ENCODE measurements at places on chromosomes 1 and 21.
A peak's percentile ranks its signal among the peaks of the same experiment; 100 is the strongest.

DNA sequence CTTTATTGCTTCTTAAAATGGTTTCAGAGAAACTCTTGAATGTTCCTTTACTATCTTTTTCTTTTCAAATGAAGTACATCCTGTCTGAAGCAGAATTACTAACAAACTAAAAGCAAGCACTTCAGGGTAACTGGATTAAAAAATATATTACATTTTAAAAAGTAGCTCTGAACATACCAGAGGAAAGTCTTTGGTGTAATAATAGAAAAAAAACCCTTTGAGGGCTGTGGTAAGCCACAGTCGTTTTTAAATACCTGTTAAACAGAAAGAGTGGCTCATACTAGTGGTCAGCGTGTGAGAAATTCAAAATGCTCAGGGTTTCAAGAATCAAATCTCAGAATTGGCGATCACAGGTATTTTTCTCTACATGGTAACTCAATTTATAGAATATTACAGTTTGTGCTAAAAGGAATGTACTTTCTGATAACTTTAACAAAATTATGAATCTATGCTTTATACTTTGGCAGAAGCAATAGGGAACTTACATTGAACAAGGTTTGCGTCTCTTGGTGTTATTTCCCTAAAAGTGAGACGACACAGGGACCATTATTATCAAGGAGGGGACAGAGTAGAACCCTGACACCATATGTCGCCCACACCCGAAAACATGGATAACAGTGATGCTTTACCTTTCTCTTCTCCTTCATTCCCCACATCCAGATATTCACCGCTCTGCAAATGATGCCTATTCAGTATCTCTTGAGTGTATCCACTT, 97.0 kb upstream of the DPH5 start:
- no peak for DNase-seq

DNA sequence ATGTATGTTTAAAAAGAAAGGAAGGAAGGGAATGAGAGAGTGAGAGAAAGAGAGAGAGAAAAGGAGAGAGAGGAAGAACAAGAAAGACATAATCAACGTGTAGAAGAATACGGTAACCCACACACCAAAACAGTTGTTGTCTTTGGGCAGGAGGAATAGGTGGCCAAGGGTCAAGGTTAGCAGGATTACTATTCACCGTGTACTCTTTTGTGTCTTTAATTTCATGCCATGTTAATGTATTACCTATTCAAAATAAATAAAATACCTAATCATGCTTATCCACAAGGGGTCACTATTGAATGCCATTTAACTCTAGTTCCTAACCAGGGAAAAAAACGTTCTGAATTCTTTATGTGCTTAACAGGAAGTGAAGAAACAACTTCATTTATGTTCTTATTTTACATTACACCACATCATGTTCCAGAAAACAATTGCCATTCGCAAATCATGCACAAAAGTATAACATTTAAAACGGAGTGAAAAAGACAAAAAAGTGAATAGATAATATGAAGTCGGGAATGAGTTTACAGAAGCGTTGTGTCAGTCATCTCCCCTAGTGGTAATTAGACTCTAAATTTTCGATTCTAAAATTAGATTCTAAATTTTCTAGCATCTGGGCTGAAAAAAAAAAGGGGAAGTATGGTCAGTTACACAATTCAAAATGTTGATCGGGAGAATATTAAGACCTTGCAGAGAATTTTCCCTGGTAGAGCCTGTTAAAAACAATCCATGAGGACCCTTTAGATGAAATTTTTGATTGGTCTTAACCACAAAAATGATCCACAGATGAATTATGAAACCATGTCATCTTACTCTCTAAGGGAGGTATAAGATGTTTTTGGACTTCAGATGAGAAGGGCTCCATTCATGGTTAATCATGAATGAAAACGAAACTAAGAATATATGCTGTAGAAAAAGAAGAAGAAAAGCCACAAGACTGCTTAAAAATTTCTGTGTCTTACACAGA, 700 bp upstream of the KMO start:
- no peak for DNase-seq

- no peak for DNase-seq
These were observed 109.1 kb upstream of the COL6A1 start for GRCh38 chr21:45872471-45872870.

DNA sequence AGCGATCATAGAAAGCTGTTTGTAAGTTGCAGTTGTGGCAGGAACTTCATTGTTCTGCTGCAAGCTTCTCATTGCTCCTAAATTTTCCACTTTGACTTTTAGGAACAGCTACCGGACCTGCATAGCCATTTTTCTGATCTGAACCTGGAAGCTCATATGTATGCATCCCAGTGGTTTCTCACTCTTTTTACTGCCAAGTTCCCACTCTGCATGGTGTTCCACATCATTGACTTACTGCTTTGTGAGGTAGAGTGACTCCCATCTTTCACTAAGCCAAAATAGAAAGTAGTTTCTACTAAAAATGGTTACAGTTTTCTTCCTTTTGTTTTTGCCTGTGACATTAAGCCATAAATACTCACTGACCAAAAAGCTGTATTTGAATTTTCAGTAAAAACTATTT, 254.2 kb downstream of the GPR52 start:
- DNase-seq = no peak

GRCh38 chr1:230750986-230751625, 3.9 kb downstream of the CAPN9 start:
- peak; percentile 24 for DNase-seq

- no peak for DNase-seq
These were observed 33.8 kb upstream of the RPL11 start for GRCh38 chr1:23657659-23658275.

DNA sequence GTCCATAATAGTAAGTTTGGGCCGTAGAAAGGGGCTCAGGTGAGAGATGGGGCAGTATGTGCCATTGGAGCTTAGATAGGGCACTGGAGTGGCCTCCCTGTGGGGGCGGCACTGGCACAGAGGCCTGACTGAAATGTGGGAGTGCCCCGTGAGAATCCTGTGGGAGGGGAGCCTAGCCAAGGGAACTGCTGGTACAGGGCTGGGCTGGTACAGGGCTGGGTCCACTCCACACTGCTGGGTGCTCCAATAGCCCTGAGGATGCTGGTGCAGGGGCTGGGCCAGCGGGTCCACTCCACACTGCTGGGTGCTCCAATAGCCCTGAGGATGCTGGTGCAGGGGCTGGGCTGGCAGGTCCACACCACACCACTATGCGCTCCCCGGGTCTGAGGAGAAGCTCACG, 44.8 kb upstream of the PWP2 start:
- no peak for DNase-seq

- peak; percentile 93 for DNase-seq
These were observed 19.7 kb upstream of the CAPZB start for GRCh38 chr1:19504796-19505692.

- no peak for DNase-seq
These were observed 33.6 kb downstream of the COL18A1 start for GRCh38 chr21:45438391-45439145.

DNA sequence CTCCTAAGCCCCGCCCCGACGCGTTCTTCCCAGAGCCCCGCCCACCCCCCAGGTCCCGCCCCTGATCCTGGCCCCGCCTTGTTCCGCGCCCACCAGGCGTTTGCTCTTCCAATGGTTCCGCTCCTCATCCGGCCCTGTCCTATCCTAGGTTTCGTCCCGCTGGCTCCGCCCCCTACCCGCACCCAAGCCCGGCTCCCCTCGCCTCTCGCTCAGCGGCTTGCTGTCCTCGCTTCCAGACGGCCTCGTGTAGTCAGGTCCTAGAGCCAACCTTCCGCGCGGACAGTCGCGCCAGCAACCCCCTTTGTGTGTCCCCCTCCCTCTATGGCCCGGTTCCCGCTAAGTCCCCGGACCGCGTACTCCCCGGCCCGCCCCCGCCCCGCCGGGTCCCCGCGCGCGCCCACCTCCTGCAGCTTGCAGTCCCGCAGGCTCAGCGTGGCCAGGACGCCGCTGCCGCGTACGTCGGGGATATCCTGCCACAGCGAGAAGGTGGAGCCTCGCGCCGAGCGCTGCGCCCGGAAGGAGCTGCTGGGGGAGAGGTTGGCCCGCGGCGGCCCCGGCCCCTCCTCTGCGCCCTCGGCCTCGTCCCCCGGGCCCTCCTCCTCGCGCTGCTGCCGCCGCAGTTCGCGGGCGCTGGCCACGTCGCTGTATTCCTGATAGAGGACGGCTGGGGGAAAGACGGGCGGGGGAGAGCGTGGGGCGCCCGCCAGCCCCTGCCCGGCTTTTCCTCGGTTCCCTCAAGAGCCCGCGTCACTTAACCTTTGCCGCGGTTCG, 5.7 kb downstream of the ARHGEF19 start:
- DNase-seq = peak; percentile 99

DNA sequence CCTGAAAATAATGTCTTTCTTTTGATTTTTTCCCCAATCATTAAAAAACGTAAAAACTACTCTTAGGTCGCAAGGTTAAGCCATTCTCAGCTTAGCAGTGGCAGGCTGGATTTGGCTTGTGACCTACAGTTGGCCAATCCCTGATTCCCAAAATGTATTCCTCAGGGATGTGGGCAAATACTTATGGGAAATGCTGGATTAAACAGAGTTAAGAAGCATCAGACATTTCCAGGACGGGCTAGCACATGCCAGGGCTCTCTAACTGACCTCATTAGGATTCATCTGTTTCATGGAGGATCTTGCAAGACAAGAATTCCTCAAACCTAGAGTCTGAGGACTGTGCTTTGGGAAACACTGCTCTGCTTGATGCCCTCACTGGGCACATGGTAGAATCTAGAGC, 982 bp upstream of the IL24 start:
- DNase-seq = no peak

- DNase-seq = no peak
These were observed 100.4 kb downstream of the AJAP1 start for GRCh38 chr1:4754816-4755215.

GRCh38 chr1:172482044-172482443, 38.2 kb upstream of the PIGC start:
- DNase-seq = no peak

DNA sequence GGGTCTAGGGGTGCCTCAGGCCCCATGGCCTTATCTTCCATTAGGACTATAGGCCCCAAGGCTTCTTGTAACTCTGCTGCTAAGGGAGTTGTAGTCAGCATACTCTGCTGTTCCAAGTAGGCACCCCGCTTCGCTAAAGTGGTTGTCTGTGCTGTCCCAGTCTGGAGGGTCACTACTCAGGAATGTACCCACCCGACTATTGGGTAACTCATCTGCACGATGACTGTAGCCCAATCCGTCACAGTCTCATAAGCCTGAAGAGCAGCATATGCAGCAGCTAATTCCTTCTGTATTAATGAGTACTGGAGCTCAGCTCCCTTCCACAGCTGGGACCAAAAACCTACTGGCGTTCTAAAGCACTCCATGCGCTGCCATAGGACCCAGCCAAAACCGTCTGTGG, 111.0 kb downstream of the GDAP2 start:
- no peak for DNase-seq

DNA sequence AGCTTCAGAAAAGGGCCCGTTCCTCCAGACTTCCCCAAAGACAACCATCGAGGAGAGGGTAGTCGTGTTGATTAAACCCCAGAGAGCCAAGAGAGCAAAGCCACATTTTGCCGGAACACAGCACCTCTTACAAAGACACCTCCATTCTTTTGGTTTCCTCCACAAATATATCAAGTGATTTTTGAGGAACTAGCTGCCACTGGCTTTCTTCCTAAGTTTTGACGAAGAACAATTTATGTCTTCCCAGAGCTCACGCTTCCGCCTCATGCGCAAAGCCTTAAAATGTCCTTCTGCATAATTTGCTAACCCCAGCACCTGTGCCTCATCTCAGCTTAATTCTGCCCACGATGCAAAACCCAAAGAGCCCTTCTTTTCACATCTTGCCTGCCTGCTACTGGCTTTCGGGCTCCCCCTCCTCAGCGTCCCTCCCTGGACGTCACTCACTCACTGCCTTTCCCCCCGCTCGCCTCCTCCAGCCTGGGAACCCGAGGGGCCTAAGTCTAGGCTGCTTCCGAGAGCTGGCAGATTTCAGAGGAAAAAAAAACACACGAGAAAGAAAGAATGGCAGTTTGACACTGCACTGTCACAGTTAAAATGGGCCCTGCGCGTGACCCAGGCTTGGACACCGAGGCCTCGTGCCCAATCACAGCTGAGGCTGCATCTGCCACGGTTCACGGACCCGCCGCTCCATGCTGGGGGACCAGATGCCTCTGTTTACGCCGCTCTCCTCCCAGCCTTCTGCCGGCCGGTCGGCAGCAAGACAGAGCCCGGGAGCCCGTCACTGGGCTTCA, 77.6 kb upstream of the IFNAR2 start:
- no peak for DNase-seq

- DNase-seq = peak; percentile 86
These were observed 36.6 kb upstream of the OPRD1 start for GRCh38 chr1:28775121-28775942.

DNA sequence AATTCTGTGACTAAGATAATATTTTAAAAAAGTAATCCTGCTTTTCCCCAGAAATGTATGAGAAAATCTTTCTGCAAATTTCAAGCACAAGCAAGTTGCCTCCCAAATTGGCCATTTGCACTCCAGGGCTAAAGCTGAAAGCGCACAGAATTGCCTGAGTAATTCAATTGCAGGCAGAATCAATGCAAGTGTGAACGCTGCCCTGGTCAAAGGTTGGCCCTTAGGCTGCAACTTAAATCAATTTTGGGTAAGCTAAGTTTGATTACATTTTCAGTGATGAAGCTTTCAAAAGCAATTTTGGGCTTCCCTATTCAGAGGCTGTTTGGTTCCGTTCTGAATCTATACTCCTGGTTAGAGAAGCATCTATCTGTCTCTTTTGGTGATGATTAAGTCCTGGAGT, 501.8 kb upstream of the ZRANB2 start:
- no peak for DNase-seq

GRCh38 chr1:17212487-17213121, 7.7 kb downstream of the PADI1 start:
- peak; percentile 64 for DNase-seq

DNA sequence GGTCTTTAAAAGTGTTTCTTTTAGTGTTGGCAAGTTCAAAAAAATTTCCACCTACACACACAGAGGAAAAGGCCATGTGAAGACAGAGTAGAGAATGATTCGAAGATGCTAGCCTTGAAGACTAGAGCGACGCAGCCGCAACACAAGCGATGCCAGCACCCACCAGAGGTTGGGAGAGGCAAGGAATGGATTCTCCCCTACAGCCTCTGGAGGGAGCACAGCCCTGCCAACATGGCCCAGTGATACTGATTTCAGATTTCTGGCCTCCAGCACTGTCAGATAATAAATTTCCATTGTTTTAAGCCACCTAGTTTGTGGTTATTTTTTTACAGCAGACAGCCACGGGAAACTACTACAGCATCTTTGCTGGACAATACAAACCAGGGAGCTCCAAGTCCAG, 6.9 kb upstream of the ADAR start:
- DNase-seq = no peak

DNA sequence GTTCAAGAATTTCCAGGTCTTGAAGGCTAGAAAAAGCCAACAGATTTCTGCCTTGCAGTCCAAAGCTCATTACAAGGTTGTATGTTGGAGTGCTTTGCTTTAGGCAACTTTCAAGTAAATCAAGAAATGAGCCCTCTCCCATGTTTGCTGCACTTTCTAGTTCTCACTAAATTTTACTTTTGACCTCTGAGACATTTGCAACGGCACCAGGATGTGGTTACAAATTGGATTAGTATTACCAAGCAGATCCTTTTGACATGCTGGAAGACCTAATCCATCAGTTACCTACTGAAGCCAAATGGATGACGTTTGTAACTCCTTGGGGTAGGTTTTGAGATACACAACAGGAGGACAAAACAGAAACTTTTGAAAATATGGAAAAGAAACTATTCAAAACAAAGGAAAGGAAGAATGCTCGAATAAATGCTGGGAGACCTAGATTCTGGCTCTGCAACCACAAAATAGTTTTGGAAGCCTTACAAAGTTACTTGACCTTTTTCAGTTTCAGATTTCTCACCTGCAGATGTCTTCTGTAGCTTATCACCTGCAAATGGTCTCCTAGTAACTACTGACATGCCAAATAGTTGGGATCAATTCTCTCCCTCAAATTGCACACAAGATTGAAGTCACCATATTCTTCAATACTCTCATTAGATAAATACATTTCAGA, 251.7 kb upstream of the ADGRL2 start:
- no peak for DNase-seq
